ENCODE measurements at places on chromosomes 13 and 19. TPM values are rescaled to one million over a fixed set of nuclear protein-coding genes. Genes with fewer than 3 reads are reported as not detected.

Gene MAG
- total RNA-seq = 4.2 TPM

Gene FGF22
- 0.48 TPM for total RNA-seq

Gene CEACAM16
- total RNA-seq = not detected

Gene ZNF546
- total RNA-seq = 4.3 TPM

Gene CNFN
- total RNA-seq = 2.6 TPM

Gene ARHGEF1
- 61.9 TPM for total RNA-seq

Gene LGALS4
- total RNA-seq = 0.80 TPM

Gene WASF3
- total RNA-seq = 19.3 TPM

Gene AP1M2
- total RNA-seq = not detected

- peaks cover 60% of the 10 kb centered on the region for H3K27me3 ChIP-seq
- DNase-seq = no peak
- H3K4me1 ChIP-seq = no peaks in the 10 kb centered on the region
- no peaks in the 10 kb centered on the region for H3K36me3 ChIP-seq
Measured at GRCh38 chr19:45601115-45601514, 897 bp downstream of the GPR4 start.

DNA sequence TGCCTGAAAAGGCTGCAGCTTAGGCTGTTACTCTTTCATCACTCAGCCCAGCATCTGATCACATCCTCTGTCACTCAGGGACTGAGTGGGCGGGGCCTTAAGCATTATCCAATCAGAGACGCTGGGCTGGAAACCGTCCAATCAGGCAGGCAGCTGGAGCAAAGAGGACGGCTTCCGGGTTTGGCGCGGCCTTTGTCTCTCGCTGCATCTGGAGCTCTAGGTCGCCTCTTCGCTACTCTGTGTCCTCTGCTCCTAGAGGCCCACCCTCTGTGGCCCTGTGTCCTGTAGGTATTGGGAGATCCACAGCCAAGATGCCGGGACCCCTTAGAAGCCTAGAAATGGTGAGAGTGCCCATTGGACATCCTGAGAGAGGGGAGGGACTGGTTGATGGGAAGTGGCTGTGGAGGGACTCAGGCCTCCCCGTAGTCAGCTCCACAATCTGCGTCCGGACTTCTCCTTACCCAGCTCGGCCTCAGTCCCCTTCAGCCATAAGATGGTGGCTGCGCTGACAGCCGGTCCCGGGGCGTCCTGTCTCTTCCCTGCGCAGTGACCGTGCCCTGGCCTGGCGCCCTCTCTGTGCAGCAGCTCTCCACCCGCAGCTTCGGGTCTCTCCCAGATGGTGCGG, at the start of gene ZNF486:
ZNF486 (plus strand) TSS at position 195 of the 625 bp plus-strand sequence; CDS start at position 312, 117 bp downstream.
- H3K27ac ChIP-seq = peak within 1 kb of the TSS; percentile 74
- peak within 1 kb of the TSS; percentile 62 for H3K4me3 ChIP-seq
- H3K36me3 ChIP-seq = no peaks in the 10 kb centered on the region
- DNase-seq = peak; percentile 99
- no peaks in the 10 kb centered on the region for H3K27me3 ChIP-seq

DNA sequence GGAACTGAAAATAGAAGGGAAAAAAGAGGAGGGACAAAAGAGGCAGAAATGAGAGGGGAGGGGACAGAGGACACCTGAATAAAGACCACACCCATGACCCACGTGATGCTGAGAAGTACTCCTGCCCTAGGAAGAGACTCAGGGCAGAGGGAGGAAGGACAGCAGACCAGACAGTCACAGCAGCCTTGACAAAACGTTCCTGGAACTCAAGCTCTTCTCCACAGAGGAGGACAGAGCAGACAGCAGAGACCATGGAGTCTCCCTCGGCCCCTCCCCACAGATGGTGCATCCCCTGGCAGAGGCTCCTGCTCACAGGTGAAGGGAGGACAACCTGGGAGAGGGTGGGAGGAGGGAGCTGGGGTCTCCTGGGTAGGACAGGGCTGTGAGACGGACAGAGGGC, at the start of gene CEACAM5:
CEACAM5 (plus strand) TSS at position 146 of the 400 bp plus-strand sequence; CDS start at position 252, 106 bp downstream.
- H3K4me1 ChIP-seq = no peaks in the 10 kb centered on the region
- H3K36me3 ChIP-seq = no peaks in the 10 kb centered on the region
- no peak within 1 kb of the TSS for H3K27ac ChIP-seq
- no peak for DNase-seq
- H3K27me3 ChIP-seq = no peaks in the 10 kb centered on the region

GRCh38 chr13:108917581-108917980, 288.2 kb downstream of the MYO16 start:
- no peaks in the 10 kb centered on the region for H3K4me1 ChIP-seq
- H3K27ac ChIP-seq = no peak overlapping the region
- no peaks in the 10 kb centered on the region for H3K36me3 ChIP-seq
- H3K27me3 ChIP-seq = no peaks in the 10 kb centered on the region
- no peak overlapping the region for H3K4me3 ChIP-seq

DNA sequence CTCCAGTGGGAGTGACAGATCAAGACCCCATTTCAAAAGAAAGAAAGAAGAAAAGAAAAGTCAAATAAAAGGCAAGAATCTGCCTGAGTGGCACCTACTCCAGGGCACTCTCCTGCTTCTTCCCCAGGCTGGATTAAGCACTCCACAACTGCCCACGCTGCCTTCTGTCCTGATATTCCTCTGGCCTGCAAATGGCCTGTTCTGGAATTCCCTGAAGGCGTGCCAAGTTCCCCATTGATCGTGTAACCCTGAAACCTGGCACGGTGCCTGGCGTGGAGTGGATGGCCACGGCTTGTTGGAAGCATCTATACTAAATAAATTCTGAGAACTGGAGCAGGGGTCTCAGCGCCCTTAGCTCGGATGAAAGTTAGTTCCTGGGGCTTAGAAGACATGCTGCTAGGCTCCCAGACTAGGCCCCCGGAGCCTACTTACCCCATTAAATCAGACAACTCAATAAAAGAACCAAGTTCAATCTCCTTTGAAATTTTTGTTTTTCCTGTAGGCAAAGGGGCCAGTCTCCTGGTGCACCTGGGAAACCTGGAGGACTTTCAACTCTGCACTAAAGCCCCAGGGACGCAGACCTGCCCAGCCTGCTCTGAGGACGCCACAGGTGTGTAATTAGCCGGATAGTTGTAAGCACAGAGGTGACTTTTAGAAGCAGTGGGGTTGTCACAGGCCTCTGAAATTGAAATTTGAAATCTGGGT, 21.9 kb downstream of the ANKRD27 start:
- no peaks in the 10 kb centered on the region for H3K27me3 ChIP-seq
- H3K36me3 ChIP-seq = no peaks in the 10 kb centered on the region
- H3K27ac ChIP-seq = peak overlapping the region; percentile 52
- peak; percentile 70 for DNase-seq
- H3K4me1 ChIP-seq = peaks cover 10% of the 10 kb centered on the region
- no peak overlapping the region for H3K4me3 ChIP-seq

GRCh38 chr19:18865973-18866799, 29.8 kb downstream of the CERS1 start:
- H3K4me3 ChIP-seq = no peak overlapping the region
- no peak overlapping the region for H3K27ac ChIP-seq
- H3K27me3 ChIP-seq = no peaks in the 10 kb centered on the region
- no peak for DNase-seq
- peaks cover 14% of the 10 kb centered on the region for H3K36me3 ChIP-seq

DNA sequence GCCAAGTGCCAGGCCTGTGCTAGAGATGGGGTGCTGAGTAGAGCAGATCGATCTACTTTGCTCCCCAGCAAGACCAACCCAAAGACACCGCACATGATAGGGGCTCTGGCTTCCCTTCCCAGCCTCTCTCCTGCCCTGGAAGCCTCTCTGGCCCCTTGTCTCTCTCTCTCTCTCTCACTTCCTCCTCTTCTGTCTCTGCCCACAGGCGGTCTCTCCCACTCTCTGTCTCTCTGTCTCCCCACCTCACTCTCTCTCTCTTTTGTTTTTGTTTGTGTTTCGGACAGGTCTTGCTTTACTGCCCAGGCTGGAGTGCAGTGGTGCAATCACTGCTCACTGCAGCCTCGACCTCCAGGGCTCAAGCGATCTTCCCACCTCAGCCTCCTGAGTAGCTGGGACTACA, 1.3 kb downstream of the SELENOV start:
- H3K4me1 ChIP-seq = peaks cover 2% of the 10 kb centered on the region
- no peak overlapping the region for H3K27ac ChIP-seq
- no peaks in the 10 kb centered on the region for H3K36me3 ChIP-seq

GRCh38 chr19:44575116-44575700, 38.2 kb upstream of the IGSF23 start:
- H3K4me1 ChIP-seq = no peaks in the 10 kb centered on the region
- no peaks in the 10 kb centered on the region for H3K36me3 ChIP-seq
- peaks cover 4% of the 10 kb centered on the region for H3K27me3 ChIP-seq

GRCh38 chr19:19021115-19021514, 12.2 kb downstream of the SUGP2 start:
- H3K4me1 ChIP-seq = no peaks in the 10 kb centered on the region
- no peaks in the 10 kb centered on the region for H3K36me3 ChIP-seq
- no peaks in the 10 kb centered on the region for H3K27me3 ChIP-seq
- no peak overlapping the region for H3K4me3 ChIP-seq
- DNase-seq = no peak
- H3K27ac ChIP-seq = no peak overlapping the region

DNA sequence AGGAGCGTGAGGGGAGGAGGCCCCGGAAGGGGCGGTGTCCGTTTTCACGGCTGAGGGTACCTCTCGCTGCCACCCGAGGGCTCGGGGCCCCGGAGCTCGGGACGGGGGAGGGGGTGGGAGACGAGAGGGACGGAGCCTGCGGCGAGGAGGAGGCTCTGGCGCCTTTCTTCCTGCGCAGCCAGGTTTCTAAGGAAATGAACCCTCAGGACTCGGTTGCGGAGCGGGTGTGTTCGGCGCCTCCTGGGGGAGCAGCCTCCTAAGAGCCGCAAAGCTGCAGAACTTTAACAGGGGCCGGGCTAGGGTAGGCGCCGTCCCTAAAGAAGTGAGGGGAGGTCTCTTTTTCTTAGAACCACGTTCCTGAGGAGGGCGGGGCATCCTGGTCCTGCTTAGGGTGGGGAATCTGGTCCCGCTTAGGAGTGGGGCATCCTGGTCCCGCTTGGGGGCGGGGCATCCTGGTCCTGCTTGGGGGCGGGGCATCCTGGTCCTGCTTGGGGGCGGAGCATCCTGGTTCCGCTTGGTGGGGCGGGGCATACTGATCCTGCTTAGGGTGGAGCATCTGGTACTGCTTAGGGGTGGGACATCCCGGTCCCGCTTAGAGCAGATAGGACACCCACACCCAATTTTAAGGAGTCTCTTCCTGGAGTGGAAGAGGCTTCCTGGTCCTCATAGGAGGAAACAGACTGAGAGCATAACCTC, 6.2 kb downstream of the SYT5 start:
- H3K27ac ChIP-seq = no peak overlapping the region
- no peaks in the 10 kb centered on the region for H3K36me3 ChIP-seq
- H3K27me3 ChIP-seq = peaks cover 96% of the 10 kb centered on the region
- no peak for DNase-seq

DNA sequence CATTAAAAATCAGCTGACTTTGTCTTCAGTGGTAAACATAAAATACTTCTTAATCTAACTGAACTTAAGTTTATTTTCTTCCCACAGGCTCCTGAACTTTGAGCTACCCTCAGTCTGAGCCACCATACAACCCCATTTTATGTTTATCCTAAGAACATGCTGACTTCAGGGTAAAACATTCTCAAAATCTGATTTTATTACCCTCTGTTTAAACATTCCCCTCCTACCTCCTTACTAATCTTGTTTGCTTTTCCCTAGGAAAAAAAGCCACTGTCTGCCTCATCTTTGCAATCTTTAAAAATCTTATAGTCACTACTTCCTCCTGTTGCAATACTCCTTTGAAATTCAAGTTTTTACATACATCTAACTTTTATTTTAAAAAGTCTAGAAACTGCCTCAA, 4.0 kb downstream of the ZNF91 start:
- no peak overlapping the region for H3K27ac ChIP-seq
- DNase-seq = no peak
- H3K27me3 ChIP-seq = no peaks in the 10 kb centered on the region

DNA sequence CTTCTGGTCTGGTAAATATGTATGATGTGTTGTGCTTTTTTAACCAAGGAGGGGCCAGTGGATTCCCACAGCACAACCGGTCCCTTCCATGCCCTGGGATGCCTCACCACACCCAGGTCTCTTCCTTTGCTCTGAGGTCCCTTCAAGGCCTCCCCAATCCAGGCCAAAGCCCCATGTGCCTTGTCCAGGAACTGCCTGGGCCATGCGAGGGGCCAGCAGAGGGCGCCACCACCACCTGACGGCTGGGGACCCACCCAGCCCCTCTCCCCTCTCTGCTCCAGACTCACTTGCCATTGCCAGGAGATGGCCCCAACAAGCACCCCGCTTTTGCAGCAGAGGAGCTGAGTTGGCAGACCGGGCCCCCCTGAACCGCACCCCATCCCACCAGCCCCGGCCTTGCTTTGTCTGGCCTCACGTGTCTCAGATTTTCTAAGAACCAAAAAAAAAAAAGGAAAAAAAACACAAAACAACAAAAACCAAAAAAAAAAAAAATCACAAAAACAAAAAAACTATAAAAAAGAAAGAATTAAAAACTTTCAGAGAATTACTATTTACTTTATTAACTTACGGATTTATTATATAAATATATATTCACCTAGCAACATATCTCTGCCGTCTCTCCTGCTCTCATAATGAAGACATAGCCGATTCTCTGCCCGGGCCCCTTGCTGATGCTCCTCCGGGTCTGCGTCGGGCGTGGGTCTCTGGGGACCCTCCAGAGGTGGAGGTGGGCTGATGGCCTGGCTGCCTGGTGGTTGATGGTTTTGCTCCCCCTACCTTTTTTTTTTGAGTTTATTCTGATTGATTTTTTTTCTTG, 14.4 kb downstream of the CAPN12 start:
- H3K4me3 ChIP-seq = no peak overlapping the region
- peak; percentile 55 for DNase-seq
- no peaks in the 10 kb centered on the region for H3K36me3 ChIP-seq
- no peaks in the 10 kb centered on the region for H3K4me1 ChIP-seq

DNA sequence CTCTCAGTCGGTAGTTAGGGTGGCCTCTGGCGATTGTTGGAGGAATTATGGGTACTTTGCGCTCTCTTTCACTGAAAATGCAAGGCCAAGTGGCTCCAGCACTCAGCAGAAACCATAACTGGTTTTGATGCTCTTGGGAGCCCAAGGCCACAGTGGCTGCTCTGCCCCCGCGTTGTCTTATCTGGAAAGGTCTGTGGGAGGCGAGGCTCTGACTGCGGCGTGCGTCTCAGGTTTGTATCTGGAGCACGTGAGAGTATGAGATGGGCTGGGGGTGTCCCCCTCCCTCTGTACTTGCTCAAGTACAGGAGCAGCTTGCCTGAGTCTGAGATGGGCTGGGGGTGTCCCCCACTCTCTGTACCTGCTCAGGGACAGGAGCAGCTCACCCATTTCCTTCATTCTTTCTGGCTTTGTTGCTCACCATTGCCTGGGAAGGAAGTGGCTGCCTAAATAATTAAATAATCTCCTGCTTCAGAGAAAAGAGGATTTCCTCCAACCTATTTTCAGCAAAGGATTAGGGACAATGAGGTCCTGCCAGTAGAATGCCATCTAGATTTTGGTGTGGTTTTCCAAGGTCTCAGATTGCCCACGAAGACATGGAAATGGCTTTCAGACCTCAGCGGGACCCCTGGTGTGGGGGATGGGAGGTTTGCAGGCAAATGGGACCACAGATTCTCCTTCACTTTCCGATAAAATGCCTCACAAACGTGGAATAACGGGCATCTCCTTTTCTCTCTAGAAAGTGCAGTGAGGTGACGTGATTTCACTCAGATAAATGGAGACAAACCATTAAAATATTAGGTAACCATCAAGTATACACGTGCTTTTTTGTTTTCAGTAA, 14.7 kb downstream of the ATP11A start:
- DNase-seq = no peak
- H3K36me3 ChIP-seq = no peaks in the 10 kb centered on the region
- H3K27ac ChIP-seq = peak overlapping the region; percentile 43
- no peaks in the 10 kb centered on the region for H3K27me3 ChIP-seq
- no peaks in the 10 kb centered on the region for H3K4me1 ChIP-seq
- no peak overlapping the region for H3K4me3 ChIP-seq

All from breast epithelium (tissue), 4 donors.